Mononuclear cell (primary cell): ENCODE measurements at places on chromosomes 16 and 17. TPM values are rescaled to one million over a fixed set of nuclear protein-coding genes. Genes with fewer than 3 reads are reported as not detected.

Gene ZFP90
- 15.2 TPM for total RNA-seq

Gene UBB
- 1,077 TPM for total RNA-seq

Gene CD300LF
- 20.5 TPM for total RNA-seq

Gene CCL16
- total RNA-seq = not detected

Gene TBX2
- 0.10 TPM for total RNA-seq

Gene MEOX1
- total RNA-seq = 0.42 TPM

Gene TNK1
- total RNA-seq = 5.5 TPM

Gene CCDC92B
- not detected for total RNA-seq

Gene MRTFB
- 7.1 TPM for total RNA-seq

Gene ATP6V0D1
- 113 TPM for total RNA-seq

Gene ARL2BP
- total RNA-seq = 61.5 TPM

Gene HOXB1
- total RNA-seq = not detected
